ENCODE measurements at places on chromosomes 11 and 22.

- no peak for DNase-seq
Measured at GRCh38 chr11:15935373-15935772, 421.0 kb downstream of the SOX6 start.

DNA sequence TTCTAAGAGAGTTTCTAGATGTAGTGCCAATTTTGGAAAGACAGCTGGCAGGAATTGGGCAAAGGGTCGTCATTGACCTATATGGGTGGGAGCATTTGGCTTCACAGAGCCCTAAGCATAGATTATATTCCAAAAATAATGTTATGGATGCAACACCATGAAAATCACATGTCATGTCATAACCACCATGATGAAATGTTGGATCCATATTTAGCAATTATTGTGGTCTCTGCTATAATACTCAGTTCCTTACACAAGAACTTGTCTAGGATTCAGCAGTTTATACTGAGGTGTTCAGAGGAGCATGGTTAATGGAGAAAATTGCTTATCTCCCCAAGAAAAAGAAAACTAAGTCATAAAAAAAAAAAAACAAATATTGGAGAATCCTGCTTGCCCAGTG, 31.6 kb downstream of the NTM start:
- no peak for DNase-seq

DNA sequence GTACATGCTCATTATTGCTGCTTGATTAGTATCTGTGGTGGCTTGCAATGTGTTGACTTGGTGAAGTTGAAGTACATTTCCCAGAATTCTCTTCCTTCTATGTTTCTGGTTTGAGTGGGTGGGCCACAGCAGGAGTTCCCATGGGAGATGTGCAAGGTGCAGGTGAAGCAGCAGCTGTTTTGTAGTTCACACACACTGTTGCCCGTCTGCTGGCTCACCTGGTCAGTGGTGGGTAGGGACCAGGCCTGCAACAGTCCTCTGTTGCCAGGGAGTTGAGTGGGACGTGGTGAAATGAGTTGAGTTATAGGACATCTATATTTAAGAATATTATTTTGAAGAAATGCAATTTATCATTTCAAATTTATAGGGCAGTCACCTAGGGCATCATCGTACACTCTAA, 417.4 kb downstream of the TMEM135 start:
- no peak for DNase-seq

DNA sequence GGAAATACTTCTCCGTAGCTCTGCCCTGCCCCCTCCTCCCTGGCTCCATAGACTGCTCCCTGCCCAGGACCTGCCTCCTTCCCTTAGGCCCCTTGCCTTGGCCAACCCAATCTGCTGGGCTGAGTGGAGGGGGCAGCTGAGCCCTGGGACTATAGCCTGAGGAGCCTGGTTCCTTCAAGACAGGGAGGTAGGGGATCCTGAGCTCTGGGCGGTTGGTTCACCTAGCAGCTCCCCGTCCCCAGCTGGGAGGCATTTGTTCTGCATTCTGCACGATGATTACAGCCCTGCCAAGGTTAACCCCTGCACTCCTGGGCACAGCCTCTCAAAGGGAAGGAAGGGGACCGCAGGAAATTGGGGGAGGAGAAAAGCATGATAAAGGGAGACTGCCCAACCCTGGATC, 3.6 kb upstream of the CDC42EP1 start:
- no peak for DNase-seq

- no peak for DNase-seq
Measured at GRCh38 chr11:30281476-30282288, 41.2 kb upstream of the ARL14EP start.

Measured in activated CD4-positive, alpha-beta T cell treated with anti-CD3 and anti-CD28 coated beads, Interleukin-2, amount 50 U/mL, for 24 hours (primary cell).